ENCODE measurements at places on chromosomes 7 and 10.

DNA sequence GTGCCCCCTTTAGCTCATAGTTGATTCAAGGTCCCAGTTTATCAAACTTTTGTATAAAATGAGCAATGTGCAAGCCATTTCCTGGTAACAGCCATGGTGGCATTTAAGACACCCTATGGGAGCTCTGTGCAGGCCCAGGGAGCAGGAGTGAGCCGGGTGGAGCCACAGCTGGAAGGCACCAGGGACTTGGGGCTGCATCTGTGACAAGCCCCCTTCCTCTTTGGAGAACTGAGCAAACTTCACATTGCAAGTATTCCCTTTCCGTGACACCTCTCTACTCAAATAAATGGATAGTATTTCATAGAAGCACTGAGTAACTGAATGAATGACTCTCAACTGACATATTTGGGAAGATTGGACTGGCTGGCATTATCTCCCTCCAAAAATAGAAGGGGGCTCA is 558.7 kb upstream of the FOXK1 start:
- DNase-seq, result no peak

DNA sequence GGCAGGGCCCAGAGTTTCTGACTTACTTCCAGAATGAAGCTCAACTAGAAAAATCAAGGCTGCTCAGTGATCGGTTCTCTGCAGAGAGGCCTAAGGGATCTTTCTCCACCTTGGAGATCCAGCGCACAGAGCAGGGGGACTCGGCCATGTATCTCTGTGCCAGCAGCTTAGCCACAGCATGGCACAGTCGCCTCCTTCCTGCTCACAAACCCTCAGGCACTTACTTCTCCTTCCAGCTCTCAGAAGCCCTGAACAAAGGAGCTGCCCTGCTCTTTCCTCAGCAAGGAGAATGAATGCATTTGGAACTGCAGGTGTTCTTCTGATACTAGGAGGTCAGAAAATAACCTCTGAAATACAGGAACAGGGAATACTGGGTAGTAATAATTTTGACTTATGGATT is 219.7 kb upstream of the PRSS1 start:
- no peak for DNase-seq

DNA sequence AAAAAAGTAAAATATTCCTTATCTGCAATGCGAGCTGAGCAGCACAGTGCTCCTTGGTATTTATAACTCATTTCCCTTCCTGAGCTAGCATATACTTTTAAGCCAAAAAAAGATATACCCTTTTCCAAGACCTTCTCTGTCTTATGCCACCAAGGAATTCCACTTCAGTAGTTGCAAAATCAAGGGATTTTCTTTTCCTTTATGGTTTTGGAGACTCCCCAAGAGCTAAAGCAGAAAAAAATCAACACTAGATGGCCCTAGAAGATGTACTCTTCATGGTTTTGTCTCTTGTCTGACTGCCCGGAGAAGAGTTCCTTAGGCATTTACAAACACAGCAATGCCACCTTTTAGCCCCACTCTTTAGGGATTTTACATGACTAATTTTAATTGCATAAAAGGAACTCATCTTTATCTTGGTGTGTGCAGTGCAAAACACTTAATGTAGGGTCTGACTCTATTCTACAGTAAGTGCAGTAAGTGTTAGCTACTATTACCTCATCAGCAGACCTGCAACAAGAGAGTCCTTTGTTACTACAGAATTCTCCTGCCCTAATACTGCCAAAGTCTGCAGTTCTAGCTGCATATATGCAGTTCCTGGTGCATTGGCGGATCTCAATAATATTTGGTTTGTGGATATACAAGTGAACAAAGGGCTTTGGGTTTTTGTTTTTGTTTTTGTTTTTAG is 443.3 kb downstream of the GFRA1 start:
- no peak for DNase-seq

GRCh38 chr7:105642264-105642663 is 61.0 kb upstream of the EFCAB10 start:
- DNase-seq, result no peak

DNA sequence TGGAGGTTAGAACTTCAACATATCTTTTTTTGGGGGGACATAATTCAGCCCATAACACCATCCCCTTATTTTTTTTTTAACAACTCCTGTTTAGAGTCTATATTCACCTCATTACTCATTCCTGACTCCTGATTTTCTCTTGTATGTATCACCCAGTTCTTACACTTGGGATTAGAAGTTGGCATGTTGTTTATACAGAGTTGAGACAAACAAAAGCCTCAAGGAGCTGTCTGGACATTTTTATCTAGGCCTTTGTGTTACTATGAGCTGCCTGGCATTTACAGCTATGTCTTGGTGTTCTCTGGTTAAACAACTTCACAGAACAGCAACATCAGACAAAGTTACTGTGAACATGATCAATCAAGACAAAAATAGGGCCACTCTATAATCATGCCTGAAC is 517.5 kb downstream of the KIF20B start:
- DNase-seq, result no peak

- no peak for DNase-seq
These were observed 5.2 kb upstream of the SAR1A start for GRCh38 chr10:70175516-70175915.

- no peak for DNase-seq
These were observed 39.7 kb downstream of the CARD11 start for GRCh38 chr7:3003936-3004335.

GRCh38 chr10:47354165-47354564 is 6.0 kb downstream of the RBP3 start:
- no peak for DNase-seq

DNA sequence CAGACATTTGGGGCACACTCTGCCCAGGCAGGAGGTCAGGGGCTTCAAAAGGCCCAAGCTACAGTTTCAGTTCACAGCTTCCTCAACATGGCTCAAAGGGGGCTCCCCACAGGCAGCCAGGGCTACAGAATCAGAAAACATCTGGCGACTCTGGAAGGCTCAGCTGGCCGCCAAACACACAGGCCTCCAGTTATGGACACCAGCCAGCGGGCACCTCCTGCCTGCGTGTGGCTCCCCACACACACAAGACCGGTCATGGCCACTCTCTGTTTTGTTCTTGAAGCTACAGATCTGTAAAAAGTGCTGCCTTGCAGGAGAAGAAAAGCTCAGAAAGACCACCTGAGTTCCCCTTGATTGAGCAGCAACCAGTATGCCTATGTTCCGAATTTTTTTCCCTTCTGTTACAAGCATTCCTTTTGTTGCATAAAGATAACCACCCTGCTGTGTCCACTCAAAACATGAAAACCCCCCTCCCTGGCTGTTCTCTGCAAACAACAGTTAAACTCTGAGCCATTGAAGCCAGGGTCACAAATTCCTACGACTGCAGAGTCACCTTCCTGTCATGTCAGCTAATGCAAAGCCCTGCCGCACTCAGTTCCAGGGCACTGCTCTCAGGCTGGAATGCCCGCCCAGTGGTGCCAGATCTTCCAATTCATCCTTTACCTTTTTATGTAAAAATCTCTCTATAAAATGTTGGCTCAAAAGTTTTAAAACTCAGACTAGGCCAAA is 33.6 kb downstream of the VSTM4 start:
- no peak for DNase-seq

DNA sequence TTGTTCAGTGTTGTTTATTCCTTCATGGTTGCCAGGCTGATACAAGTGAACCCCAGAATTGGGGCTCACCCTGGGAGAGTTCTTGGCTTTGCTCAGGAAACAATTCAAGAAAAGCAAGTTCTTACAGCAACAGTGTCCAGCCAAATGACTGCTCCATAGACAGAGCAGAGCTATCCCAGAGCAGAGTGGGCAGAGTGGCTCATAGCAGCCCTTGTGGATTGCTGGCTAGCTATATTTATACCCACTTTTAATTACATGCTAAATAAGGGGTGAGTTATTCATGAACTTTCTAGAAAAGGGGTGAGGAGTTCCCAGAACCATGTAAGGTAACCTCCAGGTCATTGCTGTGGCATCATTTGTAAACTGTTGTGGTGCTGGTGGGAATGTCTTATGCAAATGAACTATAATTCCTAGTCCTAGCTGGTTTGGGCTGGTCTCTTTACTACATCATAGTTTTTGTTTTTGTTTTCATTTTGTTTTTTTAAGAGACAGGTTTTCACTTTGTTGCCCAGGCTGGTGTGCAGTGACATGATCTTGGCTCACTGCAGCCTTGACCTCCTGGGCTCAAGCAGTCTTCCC is 59.9 kb upstream of the HBP1 start:
- no peak for DNase-seq

GRCh38 chr10:126398924-126399323 is 10.6 kb upstream of the ADAM12 start:
- DNase-seq, result no peak

DNA sequence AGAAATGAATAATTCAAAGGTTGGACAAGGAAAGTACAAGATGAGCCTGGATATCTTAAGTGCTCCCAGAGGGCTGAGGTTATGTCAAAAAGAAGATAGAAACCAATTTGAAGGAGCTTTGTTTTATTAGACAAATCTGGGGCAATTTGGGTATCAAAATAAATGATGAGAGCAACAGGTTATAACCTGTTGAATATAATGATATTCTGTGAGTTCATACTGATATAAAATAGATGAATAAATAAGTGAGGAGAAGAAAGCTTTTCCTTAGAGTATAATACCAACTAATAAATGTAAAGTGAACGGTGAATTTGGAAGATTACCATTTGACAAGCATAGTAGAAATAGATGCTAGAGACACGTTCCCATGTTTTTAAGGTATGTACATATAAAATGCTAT is 544.2 kb upstream of the ANKRD30A start:
- DNase-seq, result no peak

GRCh38 chr7:6417408-6417807 is 30.3 kb downstream of the DAGLB start:
- DNase-seq, result no peak

DNA sequence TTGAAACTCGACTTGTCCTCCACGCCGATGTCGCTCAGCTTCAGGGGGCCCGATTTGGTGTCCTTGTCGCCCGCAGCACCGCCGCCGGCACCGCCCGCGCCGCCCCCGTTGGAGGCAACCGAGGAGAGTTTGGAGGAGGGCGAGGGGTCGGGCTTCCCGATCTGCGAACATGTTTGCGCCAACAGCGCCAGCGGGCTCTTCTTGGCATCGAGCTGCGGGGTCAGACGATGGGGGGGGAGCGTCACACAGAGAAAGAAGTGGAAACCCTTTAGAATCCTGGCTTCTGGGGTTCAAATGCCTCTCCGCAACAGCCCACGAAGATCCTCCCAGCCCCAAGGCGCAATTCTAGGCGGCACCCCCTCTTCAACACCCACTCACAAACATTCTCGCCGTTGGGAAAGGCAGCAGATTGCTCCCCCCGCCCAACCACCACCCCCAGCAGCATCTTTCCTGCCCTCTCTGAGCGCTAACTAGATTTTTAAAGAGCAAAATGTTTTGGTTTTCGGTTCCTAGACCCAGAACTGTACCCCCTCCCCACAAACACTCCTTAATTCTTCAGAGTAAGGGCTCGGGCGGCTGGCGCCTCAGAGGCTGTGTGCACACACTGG is 1.3 kb downstream of the ZNF503 start:
- no peak for DNase-seq

- no peak for DNase-seq
These were observed 74.5 kb upstream of the LEP start for GRCh38 chr7:128166603-128167041.

- DNase-seq, result no peak
These were observed 2.2 kb upstream of the HIP1 start for GRCh38 chr7:75740846-75741497.

- DNase-seq, result no peak
These were observed 30.0 kb downstream of the PRLHR start for GRCh38 chr10:118565301-118566075.

GRCh38 chr7:87027900-87028299 is 31.6 kb downstream of the ELAPOR2 start:
- DNase-seq, result no peak

DNA sequence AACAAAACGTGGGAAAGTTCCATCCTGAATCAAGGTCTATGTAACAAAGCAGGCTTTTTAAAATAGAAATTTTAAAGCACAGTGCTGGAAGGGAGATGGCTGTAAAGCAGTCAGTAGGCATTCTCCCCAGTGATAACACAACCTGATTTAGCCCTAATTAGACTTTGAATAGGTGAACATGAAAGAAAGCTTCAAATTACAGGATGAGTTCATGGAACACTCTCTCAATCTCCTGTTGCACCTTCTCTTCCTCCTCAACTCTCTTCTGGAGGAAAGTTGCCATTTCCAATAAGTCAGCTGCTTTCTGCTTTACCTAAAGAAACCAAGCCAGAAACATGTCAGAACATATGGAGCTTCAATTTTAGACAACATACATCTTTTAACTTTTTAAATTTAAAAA is 20.1 kb downstream of the SFR1 start:
- no peak for DNase-seq

DNA sequence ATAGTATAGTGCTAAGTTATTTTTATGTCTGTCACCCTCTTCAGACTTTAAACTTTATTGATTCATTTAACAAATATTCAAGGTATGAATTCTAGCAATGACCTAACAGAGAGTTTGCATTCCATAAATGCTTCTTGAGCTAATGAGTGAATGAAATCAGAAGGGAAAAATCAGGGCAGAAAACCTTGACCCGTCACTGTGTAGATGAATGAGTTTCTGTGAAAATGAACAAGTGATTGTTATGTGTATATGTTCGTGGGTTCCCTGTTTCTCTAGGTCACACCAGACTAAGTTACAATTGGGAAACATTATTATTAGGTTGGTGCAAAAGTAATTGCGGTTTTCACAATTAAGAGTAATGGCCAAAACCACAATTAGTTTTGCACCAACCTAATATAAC is 30.1 kb downstream of the APBB1IP start:
- no peak for DNase-seq

DNA sequence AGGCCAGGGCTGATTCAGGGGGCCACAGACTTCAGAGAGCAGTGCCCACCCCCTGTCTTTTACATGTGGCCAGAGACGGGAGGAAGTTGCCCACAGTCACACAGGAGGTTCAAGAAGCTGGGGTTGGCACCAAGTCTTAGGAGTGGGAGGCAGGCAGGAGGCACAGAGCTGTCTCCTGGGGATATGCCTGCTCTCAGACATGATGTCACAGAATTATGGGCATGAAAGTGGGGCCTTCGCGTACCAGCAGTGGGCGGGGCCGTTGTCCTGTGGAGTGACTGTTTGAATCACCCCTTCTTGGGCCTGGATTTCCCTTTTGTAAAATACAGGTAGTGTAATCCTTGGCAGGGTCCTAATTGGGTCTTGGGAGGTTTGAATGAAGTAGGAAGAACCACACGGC is 81.2 kb upstream of the PPIF start:
- DNase-seq, result no peak
